ENCODE measurements at places on chromosomes 1 and 21.

- DNase-seq, result peak; percentile 55
These were observed 10.9 kb downstream of the ERRFI1 start for GRCh38 chr1:8015036-8015808.

- no peak for DNase-seq
These were observed 7.8 kb upstream of the PTPRF start for GRCh38 chr1:43522776-43523480.

DNA sequence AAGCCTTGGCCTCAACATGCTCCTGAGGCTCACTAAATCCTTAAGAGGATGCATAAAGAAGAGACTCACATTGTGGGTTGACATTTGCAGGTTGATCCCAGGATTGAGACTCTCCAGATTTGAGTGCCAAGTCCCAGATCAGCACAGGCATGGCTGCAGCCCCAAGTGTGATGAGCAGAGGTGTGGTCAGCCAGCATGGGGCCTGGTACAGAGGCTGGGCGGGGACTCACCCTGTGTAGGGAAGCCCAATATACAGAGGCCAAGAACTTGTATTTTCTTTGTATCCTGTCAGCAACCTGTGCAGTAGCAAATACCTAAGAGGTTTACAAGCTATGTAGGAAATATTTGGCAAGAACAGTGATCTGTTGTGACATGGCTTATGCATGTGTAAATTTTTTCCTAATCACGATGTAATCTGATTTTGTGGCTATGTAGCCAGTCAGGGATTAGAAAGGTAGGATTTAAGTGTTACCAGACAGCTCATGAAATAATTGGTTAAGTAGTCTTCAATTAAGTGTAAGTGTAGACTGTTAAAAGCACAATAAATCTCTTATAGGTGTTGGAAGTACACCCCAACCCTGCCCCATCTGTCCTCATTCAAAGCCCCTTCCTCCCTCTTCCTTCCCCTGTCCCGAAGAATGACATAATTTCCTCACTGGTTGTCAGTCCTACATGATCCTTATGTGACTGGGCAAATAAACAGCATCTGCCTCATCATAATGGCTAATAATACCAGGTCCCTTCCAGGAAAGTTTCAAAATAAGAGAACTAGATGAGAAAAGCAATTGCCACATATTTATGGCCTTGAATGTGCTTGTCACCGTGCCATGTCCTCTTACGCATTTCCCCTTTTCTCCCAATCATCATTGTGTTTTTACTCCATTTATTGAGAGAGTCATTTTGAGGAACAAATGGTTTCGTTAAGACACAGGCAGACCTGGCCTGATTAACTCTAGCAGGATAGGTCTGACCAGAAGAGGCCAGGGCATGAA, 120.9 kb downstream of the HLX start:
- DNase-seq, result no peak

GRCh38 chr1:151704246-151704645, 12.4 kb downstream of the CELF3 start:
- DNase-seq, result no peak

DNA sequence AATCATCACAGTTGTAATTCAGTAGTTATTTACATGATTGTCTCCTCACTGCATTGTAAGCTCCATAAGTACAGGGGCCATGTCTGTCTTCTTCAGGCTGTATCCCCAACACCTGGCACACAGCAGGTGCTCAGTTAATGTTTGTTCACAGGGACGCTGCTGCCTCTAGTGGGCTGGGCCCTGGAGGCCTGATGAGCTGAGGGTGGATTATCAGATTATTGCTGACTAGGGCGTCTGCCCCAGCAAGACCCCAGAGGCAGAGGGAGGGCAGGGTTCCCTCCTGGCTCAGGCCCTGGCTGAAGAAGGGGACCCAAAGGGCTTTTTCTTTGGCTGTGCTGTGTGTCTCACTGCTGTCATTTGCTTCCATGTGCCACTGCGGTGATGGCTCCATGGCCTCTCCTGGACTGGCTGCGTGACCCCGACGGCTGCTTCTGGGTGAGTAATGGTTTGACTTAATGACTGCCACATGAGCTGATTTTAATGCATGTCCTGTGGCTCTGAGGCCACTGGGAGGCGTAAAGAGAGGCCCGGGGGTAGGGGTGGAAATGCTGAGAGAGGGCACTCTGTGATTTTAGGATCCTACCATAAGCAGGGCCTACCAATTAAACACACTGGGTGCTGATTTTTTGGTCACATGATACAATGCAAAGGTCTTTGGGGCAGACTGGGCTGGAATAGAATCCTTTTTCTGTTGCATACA, 20.8 kb upstream of the EPB41 start:
- no peak for DNase-seq

DNA sequence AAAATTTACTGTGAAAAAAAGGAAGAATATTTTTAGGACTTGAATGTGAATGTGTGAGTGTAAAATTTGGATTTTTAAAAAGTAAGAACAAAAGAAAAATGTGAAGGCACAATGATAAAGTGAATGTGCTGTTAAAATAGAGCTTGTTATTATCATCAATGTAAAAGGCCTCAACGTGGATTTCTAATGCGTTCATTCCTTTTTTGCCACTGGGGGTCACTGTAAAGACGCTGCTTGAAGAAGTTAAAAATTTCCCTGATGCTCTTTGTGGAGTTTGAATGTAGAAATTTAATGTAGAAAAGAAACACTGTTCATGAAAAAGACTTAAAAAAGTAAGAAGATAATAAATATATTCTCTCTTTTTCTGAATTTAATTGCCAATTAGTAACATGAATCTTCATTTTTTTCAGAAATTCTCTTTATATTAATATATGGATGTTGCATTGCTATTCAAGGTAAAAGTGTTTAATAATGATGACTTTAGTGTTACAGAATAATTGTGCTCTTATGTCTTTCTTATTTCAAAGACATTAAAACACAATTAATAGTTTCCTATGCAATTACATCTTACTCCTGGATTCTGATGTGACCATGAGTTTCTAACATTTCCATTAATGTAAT, 161.5 kb downstream of the DNM3 start:
- peak; percentile 20 for DNase-seq

GRCh38 chr1:172949096-172949495, 101.6 kb downstream of the TNFSF18 start:
- DNase-seq, result no peak

DNA sequence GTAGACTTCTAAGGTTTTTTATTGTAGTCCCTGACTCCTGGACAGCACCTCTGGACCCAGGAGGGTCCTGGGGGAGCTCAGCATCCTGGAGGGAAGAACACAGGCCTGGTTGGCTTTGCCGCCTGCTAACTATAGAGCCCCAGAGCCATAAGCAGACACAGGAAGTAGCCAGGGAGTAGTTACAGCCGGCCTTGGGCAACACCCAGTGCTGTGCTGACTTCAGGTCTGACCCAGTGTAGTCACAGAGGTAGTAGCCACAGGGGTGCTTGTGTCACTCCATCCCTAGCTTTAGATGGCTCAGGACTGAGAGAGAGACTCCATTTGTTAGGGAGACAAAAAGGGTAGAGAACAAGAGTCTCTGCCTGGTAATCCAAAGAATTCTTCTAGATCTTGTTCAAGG, 21.9 kb downstream of the MCOLN2 start:
- no peak for DNase-seq

DNA sequence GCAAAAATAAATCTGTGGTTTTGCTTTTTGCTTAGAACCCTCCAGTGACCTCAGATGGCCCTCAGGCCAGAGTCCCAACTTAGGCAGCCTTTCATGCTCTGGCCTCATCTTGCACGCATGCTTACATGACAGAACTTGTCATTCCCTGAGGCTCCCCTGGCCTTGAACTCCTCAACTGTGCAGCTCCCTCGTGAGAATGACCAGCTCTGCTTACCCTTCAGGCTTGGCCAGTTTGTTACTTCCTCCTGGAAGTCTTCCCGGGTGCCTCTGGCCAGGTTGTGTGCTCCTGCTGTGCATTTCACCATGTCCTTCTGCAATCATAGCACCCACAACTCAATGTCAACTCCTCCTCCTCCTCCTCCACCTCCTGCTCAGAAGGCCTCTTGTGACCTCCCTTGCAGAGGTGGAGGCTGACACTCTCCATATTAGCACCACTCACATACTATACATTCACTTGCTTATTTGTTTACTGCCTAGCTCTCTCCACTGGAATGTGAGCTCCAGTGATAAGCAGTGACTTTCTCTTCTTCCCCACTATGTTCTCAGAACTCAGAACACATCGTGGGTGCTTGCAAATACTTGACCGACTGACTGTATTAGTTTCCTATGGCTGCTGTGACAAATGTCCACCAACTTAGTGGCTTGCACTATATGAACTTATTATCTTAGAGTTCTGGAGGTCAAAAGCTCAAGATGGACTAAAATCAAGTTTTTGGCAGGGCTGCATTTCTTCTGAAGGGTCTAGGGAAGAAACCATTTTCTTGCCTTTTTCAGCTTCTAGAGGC, 41.9 kb downstream of the RCSD1 start:
- DNase-seq, result no peak

GRCh38 chr1:234776876-234777855, 167.2 kb upstream of the IRF2BP2 start:
- DNase-seq, result no peak

- no peak for DNase-seq
These were observed 11.6 kb downstream of the TMEM53 start for GRCh38 chr1:44662683-44663030.

DNA sequence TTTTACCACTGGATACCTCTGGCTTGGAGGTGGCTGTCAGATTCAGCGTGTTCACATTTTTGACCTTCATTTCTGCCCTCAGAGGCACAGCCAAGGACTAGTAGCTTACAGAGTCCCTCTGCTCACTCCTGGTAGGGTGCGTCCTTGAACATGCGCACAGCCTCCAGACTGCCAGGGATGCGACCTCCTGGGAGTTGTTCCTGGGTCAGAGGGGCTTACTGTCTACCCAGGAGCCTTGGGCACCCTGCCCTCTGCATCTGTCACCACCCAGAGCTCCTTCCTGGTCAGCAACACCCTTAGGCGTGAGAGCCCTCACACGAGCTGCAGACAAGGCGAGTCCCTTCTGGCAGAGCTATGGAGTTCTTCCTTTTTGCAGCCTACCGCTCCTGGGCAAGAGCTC, 1.7 kb downstream of the SLX9 start:
- DNase-seq, result no peak

- no peak for DNase-seq
These were observed 144.9 kb upstream of the C1orf174 start for GRCh38 chr1:4044967-4045366.

DNA sequence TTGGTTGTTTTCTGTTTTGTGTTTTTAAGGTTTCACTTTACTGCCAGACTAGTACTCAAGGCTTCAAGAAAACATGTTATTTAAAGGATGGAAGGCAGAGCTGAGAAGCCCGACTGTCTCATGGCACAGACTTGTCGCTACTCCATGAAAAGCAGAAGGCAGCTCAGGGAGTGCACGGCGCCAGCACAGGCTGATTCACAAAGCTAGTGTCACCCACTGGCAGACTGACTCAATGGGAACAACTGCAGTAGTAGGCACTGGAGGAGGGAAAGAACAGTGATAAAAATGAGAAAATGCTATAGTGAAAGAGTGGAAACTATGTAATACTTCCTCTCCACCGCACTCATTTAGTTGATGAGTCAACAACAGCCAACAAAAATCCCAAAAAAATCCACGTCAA, 14.7 kb downstream of the HSF2BP start:
- no peak for DNase-seq

DNA sequence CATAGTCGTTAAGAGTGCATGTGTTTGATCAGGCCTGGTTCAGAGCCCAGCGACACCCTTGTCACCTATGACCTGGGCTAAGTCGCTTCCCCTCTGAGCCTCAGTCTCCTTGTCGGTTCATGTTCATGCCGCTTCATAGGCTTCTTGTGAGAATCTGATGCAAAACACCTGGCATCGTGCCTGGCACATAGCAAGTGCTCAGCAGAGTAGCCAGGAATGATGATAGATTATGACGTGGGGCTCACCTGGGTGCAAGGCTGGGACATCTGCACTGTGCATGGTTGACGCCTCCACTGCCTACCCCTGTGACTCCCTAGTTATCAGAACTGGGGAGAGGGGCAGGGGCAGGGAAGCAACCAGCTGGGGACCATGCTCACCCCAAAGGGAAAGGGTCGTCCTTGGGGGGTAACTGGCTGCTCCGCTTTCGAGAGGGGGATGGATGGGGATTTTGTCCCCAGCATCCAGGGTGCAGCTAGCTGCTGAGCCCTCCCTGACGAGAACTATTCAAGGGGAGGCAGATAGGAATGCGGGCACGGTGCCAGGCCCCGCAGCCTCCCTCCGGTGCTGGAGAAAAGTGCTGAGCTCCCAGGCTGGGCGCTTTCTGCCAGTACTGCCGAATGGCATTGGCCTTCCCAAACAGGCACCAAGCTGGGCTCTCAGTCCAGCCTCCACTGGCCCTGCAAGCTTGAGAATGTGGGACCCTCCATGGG, 9.3 kb downstream of the EFHD2 start:
- no peak for DNase-seq

DNA sequence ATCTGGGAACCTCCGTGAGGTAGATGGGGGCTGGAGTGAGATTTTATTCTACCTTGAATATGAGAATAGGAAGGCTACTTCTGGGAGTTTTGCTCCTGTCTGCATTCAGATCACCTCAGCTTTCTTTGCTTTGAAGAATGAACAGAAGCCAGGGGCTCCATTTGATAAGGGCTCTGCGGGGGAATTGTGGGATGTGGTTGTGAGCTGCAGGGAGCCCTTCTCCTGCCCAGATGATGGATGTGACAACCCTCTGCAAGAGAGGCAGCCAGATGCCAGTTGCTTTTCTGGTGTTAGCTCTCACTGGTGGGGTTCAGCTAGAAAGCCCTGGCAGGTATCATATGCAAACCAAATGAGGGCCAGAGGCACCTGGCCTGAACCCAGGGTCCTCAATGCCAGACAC, 21.5 kb downstream of the IER5 start:
- DNase-seq, result no peak

- no peak for DNase-seq
These were observed 71.8 kb downstream of the NTPCR start for GRCh38 chr1:233022246-233022645.

DNA sequence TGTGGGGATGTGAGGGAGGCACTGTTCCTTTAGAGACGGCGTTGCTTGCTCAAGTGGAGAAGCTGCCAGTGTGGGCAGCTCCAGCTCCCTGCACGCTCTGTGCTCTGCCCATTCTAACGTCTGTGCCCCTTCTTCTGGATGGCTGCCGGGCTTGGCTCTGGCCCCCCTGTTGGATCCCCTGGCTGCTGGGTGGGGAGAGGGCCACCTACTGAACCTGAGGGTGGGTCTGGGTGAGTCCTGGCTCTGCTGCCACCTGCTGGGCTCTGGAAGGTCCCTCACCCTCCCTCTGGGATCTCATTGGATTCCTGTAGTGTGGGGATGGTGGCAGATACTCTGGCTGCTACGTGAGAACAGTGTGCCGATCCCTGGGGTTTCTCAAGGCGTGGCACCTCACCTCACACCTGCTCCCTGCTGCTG, 5.0 kb downstream of the PFKL start:
- DNase-seq, result peak; percentile 58

GRCh38 chr1:52911541-52911940, 10.0 kb downstream of the ECHDC2 start:
- DNase-seq, result no peak

DNA sequence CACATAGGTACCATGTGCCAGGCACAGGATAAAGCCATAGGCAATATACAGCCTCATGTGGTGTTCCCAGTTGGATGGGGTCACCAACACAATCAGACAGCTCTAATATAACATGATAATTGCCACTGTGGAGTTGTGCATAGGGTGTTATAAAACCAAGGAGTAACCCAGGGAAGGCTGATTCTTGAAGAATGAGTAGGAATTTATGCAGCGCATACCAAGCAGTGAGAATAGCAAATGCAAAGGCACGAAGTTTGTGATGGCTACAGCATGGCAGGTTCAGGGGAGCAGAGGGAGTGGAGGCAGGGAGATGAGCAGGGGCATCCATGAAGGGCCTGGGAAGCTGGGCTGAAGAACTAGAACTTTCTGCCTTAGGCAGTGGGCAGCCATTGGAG, 20.4 kb upstream of the SLC2A1 start:
- no peak for DNase-seq
